GM04503 (cell line): ENCODE measurements at places on chromosomes 3 and 15.

GRCh38 chr15:75178938-75179745 lies 22.5 kb upstream of the C15orf39 start:
- DNase-seq, result no peak

DNA sequence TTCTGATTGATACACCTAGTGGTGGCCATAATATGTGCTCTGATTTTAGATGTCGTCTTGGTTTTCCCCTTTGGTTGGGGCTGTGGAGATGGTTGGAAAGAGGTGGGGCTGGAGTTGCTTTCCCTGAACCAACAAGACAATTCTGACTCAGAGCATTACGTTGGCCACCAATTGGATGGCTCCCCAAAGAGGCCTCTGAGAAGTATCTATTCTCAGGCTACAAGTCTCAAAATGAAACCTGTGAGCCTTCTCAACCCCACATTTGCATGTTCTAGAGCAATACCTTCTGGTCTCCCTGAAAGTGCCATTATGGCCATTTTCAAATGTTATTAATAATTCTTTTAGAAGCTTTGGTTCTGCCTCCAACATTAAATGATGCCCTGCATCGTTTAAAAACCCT lies 188.4 kb upstream of the WNT5A start:
- no peak for DNase-seq

- DNase-seq, result no peak
Observed at GRCh38 chr3:188634285-188634684, 480.3 kb downstream of the LPP start.

- no peak for DNase-seq
Observed at GRCh38 chr3:161854232-161854771, 357.7 kb downstream of the OTOL1 start.

- no peak for DNase-seq
Observed at GRCh38 chr3:60294181-60294580, 957.1 kb downstream of the FHIT start.

DNA sequence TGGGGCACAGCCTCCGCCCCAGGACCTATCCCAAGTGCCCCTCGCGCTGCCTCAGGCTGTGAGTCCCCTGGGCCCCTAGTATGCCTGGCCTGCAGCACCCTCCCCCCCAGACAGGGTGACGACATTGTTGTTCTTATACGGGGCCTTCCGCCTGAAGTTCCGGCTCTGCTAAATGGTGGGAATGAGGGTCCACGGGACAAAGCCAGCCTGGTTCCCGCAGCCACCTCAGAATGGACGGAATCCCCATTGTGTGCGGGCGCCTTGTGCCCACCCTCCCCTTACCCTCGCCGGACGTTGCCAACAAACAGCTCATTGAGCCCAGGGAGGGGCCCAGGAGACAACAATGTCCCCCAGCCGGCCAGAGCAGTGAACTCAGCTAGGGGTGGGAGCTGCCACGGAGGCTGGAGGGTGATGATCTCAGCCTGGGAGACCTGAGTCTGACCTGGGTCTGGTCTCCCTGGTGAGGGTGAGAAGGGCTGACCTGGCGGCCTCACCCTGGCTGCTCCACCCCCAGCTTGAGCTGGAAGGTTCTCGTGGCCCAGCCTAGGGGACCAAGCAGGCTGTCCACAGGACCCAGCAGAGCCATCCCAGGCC lies 10.2 kb upstream of the DLL4 start:
- no peak for DNase-seq
